ENCODE measurements at places on chromosomes 12 and 14.

- no peak for DNase-seq
Observed at GRCh38 chr14:32661216-32661615, 277.5 kb upstream of the NPAS3 start.

DNA sequence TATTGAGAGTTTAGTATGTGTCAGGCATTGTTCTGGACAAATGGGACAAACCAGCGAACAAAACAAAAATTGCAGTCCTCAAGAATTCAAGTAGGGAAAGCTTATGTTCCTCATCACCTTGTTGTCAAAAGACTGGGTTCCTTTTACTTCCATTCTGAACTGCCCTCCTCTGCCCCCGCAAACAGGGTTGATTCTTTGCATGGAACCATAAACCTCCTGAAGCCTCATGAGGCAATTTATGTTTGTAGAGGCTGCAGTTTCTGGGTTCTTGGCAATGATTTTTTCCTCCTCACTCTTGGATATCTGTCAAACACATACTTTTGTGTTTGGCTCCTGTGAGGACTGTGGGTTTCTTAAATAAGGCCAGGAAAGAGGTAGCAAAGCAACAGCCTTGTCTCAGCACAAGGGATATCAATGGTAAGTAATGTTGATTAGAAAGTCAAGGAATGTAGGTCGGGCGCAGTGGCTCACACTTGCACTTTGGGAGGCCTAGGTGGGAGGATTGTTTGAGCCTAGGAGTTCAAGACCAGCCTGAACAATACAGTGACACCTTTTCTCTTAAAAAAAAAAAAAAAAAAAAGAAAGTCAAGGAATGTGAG, 13.9 kb downstream of the COPZ1 start:
- no peak for DNase-seq

GRCh38 chr12:94973221-94973620, 30.3 kb downstream of the NDUFA12 start:
- no peak for DNase-seq

DNA sequence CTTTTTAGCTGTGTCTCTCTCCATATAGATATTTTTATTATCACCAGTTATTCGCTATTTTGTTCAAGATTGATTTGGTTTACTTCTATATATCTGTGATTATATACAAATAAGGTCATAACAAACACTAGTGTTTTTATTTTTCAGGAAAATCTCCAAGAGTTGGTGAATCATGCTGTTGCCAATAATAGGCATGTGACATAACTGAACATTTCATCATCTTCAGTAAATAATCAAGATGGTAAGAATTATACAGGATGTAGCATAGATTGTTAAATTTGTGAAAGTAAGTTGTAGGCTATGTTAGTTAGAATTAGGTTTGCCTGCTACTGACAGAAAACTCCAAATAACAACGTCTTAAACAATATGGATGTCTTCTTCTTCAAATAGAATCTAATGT, 240.9 kb upstream of the PDE3A start:
- no peak for DNase-seq

- no peak for DNase-seq
Observed at GRCh38 chr12:106907411-106907810, 48.3 kb upstream of the TMEM263 start.

- DNase-seq, result no peak
Observed at GRCh38 chr14:55388160-55388559, 23.5 kb downstream of the ATG14 start.

All from GM12878 (cell line).